ENCODE measurements at places on chromosomes 13 and 19. TPM values are rescaled to one million over a fixed set of nuclear protein-coding genes. Genes with fewer than 3 reads are reported as not detected.

NCAN gene
- not detected for total RNA-seq

- no peak for DNase-seq
Observed at GRCh38 chr13:30466358-30466714, 600 bp upstream of the HMGB1 start.

DNA sequence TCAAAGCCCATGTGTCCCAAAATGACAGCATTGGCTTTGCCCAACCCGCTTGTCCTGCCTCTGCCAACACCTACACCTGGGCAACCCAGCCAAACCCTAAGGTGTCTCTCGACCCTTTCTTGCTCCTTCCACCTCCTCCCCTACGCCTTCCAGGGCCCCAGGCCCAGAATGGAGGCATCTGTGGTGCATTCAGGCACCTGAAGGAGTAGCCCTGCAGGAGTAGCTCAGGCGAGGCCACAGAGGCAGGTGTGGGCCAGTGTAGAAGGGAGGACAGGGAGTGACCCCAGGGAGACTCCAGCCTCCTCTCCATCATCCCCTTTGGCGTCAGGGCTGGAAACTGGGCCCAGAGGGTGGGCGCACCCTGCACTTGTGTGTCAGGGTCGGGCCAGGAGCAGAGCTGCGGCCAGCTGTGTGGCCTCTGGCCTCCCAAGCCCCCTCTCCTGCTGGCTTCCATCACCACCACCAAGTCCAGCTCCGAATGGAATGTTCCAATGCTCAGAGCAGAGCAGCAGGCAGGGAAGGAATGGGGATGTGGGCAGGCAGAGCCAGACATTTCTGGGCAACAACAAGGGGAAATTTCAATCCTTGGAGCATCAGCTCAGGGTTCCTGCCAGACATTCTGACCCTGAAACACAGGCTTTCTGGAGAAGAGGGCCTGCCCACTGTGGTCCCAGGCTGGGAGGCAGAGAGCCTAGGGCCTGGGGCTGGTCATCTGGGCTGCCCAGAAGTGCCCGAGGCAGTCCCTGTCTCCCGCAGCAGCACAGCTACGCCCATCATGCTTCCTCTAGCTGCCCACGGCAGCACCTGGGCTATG, 16.4 kb downstream of the PLEKHF1 start:
- DNase-seq = no peak

IL27RA gene
- 2.9 TPM for total RNA-seq

GRCh38 chr19:19938449-19938848, 37.7 kb downstream of the ZNF93 start:
- DNase-seq = no peak

GRCh38 chr13:93244918-93245280, 18.3 kb downstream of the GPC6 start:
- DNase-seq = peak; percentile 59

ZNF235 gene
- total RNA-seq = 8.2 TPM
